ENCODE measurements at places on chromosomes 11 and 22.
A peak's percentile ranks its signal among the peaks of the same experiment; 100 is the strongest.

DNA sequence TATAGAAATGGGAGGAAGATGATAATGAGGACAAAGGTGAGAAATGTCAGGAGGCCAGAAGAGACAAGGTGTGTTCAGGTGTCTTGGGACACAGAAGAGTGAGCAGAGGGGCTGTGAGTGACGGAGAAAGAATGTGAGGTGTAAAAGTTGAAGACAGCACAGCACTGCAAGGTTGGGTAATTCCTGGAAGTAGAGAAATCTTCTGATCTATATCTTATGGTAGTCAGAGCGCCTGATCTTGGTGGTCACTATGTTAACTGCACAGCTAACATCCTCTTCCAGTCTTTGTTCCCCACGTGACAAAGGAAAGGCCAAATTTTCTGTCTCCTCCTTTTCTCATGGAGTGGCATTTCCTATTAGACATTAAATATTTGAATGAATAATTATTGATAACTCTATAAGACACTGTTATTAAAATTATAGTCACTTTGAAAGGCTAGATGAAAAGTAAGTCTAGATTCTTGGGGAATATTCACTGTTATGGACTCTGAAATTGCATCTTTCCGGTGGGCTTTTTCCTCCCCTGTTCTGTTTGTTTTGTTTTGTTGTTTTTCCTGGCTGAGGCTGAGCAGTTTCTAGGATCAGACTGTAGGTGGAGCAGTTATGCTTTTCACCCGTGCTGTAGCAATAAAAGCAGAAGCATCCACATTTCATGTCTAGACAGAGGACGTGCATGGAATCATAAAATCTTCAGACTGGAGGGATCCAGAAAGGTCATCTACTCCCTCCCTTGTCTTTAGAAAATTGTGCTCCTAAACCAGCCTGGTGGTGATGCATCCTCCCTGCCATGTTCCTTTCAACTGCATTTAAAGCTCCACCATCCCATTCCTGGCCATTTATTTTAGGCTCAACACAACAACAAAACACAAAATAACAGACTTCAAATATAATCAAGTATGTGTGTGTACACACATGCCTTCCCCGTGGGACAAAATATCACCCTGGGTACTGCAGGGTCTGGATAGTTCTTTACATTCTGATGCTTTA, 26.6 kb downstream of the SC5D start:
- DNase-seq: no peak
- peaks cover 29% of the 10 kb centered on the region for H3K27me3 ChIP-seq
- no peak overlapping the region for H3K27ac ChIP-seq
- no peaks in the 10 kb centered on the region for H3K36me3 ChIP-seq
- no peaks in the 10 kb centered on the region for H3K4me1 ChIP-seq
- H3K4me3 ChIP-seq: no peak overlapping the region

DNA sequence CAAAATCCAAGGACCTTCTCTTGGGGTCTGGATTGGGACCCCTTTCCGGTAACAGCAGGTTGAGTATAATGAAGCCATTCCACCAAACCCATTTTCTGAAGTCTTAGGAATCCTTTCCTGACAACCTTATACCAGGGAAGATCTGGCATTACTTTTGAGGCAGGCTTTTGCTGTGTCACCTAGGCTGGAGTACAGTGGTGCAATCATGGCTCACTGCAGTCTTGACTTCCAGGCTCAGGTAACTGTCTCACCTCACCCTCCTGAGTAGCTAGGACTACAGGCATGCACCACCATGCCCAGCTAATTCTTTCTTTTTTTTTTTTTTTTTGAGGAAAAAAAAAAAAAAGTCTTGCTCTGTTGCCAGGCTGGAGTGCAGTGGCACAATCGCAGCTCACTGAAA, 55.8 kb upstream of the TREH start:
- H3K4me1 ChIP-seq: no peaks in the 10 kb centered on the region
- H3K27ac ChIP-seq: no peak overlapping the region
- no peaks in the 10 kb centered on the region for H3K36me3 ChIP-seq
- DNase-seq: no peak
- H3K4me3 ChIP-seq: no peak overlapping the region
- peaks cover 14% of the 10 kb centered on the region for H3K27me3 ChIP-seq

DNA sequence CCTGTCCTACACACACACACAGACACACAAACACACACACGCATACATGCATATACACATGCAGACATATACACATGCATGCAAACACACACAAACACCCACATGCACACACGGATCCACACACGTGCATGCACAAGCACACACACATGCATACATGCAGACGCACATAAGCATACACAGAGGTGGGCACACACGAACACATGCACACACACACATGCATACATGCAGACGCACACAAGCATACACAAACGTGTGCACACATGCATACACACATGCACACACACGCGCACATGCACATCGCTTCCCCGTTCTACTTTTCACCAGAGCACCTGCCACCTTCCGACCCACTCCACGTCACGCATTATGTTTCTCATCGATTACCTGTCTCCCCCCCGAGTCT, 13.2 kb downstream of the PHF21B start:
- no peak overlapping the region for H3K4me3 ChIP-seq
- no peaks in the 10 kb centered on the region for H3K36me3 ChIP-seq
- peaks cover 58% of the 10 kb centered on the region for H3K27me3 ChIP-seq
- DNase-seq: no peak
- H3K27ac ChIP-seq: no peak overlapping the region

GRCh38 chr11:92625894-92626293, 343.6 kb upstream of the MTNR1B start:
- H3K27ac ChIP-seq: no peak overlapping the region
- peaks cover 4% of the 10 kb centered on the region for H3K27me3 ChIP-seq
- DNase-seq: no peak
- H3K36me3 ChIP-seq: no peaks in the 10 kb centered on the region
- H3K4me3 ChIP-seq: no peak overlapping the region
- H3K4me1 ChIP-seq: no peaks in the 10 kb centered on the region

DNA sequence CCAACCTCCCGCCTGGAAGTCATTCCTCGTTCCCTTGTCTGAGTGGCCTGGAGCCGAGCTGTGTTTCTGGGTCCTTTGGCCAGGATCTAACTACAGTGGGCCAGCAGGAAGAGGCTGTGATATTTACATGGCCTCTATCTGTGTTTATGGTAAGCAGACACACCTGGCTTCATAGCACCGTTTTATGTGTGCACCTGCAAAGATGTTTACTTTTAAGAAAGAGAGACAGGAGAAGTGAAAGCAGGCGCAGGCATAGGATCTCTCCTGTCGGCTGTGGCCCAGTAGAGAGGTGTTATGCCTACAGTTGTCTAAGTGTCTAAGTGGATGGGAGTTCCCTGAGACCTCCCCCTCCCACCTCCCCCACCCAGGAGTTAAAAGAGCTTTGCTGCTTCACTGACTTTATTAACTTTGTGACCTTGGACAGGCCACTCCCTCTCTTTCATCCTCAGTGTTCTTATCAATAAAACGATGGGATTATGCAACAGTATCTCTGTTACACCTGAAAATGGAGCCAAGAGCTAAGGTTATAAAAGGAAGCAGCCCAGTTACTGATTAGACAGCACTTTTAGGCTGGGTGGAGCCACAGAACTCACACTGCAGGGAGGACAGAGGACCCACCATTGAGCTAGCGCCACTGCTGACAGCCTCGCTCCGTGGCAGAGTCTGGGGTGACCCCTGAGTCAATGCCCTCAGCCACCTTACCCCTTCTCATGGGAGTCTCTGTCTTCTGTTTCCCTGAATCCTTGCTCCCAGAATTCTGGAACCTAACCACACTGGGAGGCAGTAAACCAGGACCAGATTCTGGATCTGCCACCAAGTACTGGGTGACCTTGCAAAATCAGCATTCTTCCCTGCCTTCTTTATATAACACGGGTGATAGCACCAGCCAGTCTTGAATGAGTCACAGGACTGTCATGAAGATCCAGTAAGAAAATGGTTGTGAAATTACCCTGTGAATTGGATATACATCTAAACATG, 22.0 kb downstream of the ST14 start:
- H3K27ac ChIP-seq: peak overlapping the region; percentile 89
- H3K4me3 ChIP-seq: no peak overlapping the region
- peaks cover 45% of the 10 kb centered on the region for H3K4me1 ChIP-seq
- DNase-seq: no peak
- no peaks in the 10 kb centered on the region for H3K27me3 ChIP-seq

DNA sequence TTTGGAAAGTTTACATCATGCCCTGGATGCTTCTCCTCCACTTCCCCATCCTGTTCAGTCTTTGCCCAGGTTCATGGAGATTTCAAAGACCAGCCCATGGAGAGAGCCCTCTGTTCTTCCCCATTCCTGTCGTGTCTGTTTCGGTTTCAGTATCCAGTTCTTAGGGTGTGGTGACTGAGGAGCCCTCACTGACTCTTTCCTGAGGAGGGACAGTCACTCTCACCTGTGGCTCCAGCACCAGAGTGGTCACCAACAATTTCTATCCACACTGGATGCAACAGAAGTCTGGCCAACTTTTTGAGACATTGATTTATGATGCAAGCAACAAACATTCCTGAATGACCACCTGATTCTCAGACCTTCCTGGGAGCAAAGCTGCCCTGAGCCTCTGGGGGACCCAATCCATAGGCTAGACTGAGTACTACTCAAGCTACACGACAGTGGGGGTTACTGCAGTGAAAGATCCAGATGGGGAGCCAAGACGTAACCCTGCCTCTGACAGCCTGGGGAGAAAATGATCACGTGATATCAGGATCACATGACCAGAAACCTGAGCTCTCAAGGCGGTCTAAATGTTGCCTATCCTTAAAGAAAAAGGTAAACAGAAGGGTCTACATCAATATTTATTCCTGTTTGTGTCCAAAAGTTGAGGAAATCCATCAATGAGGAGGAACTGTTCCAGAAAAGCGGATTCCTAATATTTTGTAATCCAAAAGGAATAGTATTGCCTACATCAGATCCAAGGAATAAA, 76.2 kb upstream of the VPREB1 start:
- no peak overlapping the region for H3K4me3 ChIP-seq
- no peak overlapping the region for H3K27ac ChIP-seq
- no peak for DNase-seq
- no peaks in the 10 kb centered on the region for H3K36me3 ChIP-seq

GRCh38 chr11:78424334-78425270, 7.0 kb upstream of the GAB2 start:
- peak overlapping the region; percentile 21 for H3K27ac ChIP-seq
- no peak overlapping the region for H3K4me3 ChIP-seq
- no peaks in the 10 kb centered on the region for H3K27me3 ChIP-seq
- H3K4me1 ChIP-seq: peaks cover 21% of the 10 kb centered on the region
- no peak for DNase-seq

DNA sequence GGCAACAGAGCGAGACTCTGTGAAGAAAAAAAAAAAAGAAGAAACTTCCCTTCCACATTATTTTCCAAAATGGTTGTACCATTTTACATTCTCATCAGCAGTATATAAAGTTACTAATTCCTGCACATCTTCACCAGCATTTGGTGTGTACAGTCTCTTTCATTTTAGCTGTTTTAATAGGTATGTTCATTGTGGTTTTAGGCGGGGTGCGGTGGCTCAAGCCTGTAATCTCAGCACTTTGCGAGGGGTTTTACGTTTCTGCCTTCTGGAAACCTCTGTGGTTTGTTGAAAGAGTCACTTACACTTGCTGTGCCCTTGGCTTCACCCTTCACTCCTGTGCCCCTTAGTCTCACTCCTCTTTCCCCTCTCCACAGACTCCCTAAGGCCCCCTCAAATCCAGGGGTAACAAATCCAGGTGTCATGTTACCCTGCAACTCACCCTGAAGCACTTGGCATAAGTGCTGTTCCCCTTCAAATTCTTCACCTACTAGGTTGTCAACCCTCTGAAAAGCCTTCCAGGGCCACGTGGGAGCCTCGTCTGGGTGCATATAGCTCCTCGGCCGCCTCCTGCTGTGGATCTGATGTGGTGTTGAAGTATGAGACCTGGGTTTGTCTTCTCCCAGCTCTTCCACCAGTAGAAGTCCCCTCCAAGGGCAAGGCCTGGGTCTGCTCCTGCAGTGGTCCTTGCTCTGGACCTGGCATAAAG, 20.8 kb downstream of the TOB2 start:
- peak overlapping the region; percentile 36 for H3K27ac ChIP-seq
- H3K36me3 ChIP-seq: peaks cover 58% of the 10 kb centered on the region
- H3K27me3 ChIP-seq: no peaks in the 10 kb centered on the region
- no peak for DNase-seq

DNA sequence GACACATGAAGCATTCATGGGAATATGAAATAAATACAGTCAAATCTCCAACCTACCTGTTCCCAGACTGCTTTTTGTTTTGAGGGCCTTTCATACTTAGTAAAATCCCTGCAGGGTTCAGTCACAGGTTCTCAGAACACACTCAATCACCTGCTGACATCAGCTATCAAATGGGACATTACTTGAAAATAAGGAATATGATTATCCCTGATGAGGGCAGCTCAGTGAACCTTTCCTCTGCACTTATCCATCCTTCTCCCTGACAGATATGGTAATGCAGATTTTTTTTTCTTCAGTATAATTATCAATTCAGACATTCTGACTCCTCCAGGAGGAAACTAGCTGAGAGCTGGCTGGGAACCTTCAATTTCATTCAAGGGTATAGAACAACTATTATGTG, 1127.4 kb upstream of the CCDC90B start:
- H3K36me3 ChIP-seq: no peaks in the 10 kb centered on the region
- H3K4me1 ChIP-seq: no peaks in the 10 kb centered on the region
- no peaks in the 10 kb centered on the region for H3K27me3 ChIP-seq
- H3K4me3 ChIP-seq: no peak overlapping the region

DNA sequence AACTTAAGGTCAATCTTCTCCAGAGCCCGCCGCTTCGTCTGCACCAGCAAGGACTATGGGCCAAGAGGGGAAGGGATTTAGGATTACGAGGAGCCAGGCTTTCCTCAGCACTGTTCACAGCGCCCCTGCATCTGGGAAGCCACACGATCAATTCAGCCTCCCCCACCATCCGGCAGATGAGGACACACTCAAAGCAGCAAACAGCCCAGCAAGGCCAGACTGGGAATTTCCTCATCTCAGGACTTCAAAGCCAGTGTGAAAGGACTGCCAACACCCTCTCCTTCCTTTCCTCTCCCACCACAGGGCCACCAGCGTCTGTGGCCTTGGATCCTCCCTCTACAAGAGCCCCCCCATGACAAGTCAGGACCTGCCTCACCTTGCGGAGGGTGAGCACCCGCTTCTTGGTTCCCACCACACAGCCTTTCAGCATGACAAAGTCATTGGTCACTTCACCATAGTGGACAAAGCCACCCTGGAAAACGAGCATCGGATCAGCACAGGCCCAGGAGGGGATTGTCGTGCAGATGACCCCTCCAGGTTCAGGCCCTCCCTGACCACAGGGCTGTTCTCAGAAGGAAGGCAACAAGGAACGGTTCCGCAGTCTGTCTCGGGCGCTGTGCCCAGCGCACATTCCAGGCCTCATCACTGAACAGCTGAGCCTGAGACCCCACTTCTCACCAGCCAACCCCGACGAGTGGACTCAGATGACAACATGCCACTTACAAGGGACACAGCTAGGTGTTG, 6.0 kb downstream of the RPL3 start:
- H3K27ac ChIP-seq: peak overlapping the region; percentile 93
- H3K27me3 ChIP-seq: no peaks in the 10 kb centered on the region
- H3K4me3 ChIP-seq: peak overlapping the region; percentile 6

DNA sequence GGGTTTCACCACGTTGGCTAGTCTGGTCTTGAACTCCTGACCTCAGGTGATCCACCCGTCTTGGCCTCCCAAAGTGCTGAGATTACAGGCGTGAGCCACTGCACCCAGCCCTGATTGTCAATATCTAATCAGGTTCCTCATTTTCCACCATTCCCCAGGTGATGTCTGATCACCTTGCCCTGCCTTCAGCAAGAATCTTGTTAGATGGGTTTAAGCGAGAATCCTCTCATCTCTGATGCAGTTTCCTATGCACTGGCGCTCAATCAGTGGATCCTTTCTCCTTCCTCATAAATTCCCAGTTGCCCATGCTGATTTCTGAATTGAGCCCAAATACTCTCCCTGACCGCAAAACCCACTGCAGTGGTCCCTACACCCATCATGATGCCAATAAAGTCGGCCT, 664 bp upstream of the ZC3H7B start:
- DNase-seq: no peak
- peaks cover 28% of the 10 kb centered on the region for H3K4me1 ChIP-seq
- H3K27me3 ChIP-seq: no peaks in the 10 kb centered on the region
- peak overlapping the region; percentile 99 for H3K4me3 ChIP-seq
- no peaks in the 10 kb centered on the region for H3K36me3 ChIP-seq

Measured in left ventricle myocardium inferior (tissue), 1 donor.